Anterior cingulate cortex (tissue), 58 donors: ENCODE measurements at places on chromosomes 12 and 14.

- no peak for DNase-seq
Measured at GRCh38 chr14:85917716-85918115, 387.8 kb downstream of the FLRT2 start.

- no peak for DNase-seq
Measured at GRCh38 chr12:49335118-49335954, 1.7 kb downstream of the C1QL4 start.

- no peak for DNase-seq
Measured at GRCh38 chr12:121423682-121424623, 24.0 kb downstream of the RNF34 start.

DNA sequence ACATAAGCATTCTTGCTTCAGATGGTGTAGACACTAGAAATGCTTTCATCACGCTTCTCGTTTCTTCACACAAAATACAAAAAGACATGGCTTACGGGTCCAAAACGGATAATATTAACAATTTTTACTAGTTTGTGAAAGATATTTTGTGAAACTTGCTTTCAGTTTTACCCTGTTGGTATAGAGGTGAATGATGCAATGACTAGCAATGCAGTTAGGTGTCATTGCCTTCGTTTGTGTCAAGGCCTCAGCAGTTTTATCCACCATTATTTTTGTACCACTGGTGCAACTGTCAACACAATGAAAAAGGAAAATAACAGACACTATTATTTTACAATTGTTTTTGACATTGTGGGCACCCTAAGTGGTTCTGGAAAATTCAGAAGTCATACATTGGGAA lies 323.0 kb downstream of the FLRT2 start:
- DNase-seq, result no peak

GRCh38 chr14:92997343-92998061 lies 74.6 kb downstream of the CHGA start:
- DNase-seq, result no peak

DNA sequence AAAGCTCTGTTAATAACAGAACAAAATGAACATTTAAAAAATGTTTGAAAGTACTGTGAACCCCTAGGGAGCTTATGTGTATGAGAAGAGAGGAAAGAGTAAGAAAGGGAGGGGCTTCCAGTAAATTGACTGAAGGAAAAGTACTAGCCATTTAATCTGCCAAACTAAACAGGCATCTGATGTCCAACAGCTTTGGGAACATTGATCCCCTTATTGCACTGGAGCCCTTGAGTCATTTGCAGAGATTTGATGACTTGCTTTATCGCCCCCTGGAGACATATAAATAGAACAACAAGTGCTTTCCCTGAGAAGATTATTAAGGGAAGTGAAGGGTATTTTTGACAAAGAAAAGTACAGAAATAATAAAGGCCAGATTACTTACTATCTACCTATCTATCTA lies 319.3 kb upstream of the NOVA1 start:
- DNase-seq, result no peak

DNA sequence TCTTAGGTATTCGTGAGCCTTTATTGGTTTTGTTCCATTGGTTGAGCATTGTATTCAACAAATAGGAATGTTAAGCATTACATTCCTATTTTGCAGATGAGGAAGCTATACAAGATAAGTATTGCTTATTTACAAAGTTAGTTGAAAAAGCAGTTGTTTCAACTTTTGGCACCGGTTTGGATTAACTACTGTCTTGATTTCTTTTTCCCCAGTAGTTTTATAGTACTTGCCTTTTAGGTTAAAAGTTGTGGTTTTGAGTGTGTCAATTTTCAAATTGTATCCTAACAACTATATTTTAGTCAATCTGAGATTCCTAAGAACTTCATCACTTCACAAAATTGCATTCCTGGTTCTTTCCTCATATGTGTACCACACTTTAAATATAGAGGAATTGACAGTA lies 23.8 kb upstream of the MBIP start:
- no peak for DNase-seq

- DNase-seq, result no peak
Measured at GRCh38 chr14:100398044-100398443, 74.9 kb downstream of the SLC25A47 start.

DNA sequence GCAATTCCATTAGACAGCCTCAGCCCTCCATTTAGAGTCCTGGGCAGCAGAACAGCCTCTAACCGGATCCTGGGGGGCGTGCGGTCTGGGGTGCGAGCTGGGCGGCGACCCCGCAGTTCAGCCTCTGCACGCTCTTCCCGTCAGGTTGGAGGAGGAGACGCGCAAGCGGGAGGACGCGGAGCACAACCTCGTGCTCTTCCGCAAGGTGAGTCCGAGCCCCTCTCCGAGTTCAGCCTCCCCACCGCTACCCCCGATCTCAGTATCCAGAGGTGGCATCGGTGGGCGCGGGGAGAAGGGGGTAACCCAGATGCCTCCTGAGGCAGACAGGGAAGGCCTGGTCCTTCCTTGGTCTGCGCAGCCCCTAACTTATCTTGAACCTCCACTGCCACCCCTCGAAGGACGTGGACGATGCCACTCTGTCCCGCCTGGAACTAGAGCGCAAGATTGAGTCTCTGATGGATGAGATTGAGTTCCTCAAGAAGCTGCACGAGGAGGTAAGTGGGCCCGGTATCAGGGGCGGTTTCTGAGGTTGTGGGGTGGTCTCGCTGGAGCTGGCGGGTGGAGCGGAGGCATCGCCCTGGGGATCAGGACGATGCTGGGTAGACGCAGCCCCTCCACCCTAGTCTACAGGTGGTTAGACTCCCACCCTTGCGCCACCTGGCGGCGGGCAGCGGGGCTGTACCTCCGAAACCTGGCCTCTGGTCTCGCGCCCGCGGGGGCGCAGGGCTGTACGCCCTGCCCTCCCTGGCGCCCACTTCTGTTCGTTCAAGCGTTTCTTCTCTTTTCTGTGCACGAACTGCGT lies 1.3 kb downstream of the PRPH start:
- no peak for DNase-seq

GRCh38 chr12:114512351-114512750 lies 106.4 kb upstream of the TBX5 start:
- DNase-seq, result no peak

DNA sequence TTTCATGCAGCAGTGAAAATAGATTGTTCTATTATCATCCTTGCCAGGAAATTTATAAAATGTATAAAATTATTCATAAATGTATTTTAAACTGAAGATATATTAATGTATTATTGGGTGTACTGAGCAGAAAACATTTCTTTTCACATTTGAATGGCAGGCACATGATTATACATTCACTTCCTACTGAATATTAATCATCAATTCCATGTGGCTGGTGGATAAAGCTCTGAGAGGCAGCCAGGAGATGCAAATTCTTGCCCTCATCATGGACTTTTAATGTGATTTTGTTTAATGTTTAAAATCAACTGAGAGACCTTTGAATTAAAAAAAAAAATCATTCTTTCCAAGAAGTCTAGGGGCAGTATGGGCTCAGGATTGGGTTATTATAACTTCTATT lies 40.8 kb downstream of the ANO6 start:
- no peak for DNase-seq

GRCh38 chr14:69620211-69620611 lies 8.8 kb downstream of the SUSD6 start:
- DNase-seq, result no peak

- no peak for DNase-seq
Measured at GRCh38 chr12:113364698-113365097, 6.3 kb downstream of the PLBD2 start.

DNA sequence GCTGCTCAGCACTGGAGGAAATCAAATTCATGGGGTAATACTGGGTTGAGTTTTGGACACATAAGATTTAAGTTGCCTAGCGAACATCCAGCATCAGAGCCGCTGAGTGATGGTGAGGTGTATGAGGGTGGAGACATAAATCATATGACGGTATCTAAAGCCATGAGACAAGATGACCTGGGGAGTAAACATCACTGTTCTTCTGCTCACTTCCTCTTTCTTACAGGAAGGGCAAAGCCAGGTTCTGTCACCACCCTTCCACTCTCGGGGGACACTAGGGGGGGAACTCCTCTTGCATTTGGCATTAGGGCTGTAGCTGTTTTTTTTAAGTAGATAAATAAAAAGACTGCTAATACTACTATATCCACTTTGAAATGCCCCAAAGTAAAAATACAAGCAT lies 24.0 kb downstream of the PRDM4 start:
- no peak for DNase-seq

DNA sequence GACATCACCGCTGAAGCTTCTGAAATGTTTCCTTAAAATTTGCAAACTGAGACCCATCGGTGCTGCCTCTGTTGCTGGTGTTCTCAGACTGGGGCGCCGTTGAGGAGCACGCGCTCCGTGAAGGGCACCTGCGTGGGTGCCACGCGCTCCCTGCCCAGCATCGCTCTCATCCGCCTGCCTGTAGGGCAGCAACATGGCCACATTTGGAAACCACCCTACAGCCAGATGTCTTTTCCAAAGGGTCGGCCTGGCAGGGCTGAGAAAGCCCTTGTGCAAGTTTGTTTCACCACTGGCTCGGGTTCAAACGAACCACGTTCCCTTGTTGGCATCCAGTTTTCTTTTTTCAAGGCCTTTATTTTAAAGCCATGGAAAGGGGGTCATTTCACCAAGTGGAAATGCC lies 13.9 kb downstream of the ADGRD1 start:
- no peak for DNase-seq

DNA sequence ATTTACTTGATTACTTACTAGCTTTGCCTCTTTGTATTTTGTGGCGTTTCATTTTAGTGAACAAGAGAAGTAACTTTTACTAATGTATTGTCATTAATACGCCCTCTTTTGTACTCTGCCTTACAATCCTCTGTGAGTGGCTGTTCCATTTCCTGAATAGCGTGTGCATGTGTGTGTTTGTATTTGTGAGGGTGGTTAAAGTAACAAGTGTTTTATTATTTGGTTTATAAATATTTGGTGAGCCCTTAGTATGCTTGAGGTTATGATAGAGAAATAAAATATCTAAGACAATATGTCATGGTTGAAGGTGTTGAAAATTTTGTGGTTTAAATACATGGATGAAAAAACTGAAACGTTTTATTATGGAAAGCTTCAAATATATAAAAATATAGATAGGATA lies 71.7 kb upstream of the REP15 start:
- DNase-seq, result no peak

DNA sequence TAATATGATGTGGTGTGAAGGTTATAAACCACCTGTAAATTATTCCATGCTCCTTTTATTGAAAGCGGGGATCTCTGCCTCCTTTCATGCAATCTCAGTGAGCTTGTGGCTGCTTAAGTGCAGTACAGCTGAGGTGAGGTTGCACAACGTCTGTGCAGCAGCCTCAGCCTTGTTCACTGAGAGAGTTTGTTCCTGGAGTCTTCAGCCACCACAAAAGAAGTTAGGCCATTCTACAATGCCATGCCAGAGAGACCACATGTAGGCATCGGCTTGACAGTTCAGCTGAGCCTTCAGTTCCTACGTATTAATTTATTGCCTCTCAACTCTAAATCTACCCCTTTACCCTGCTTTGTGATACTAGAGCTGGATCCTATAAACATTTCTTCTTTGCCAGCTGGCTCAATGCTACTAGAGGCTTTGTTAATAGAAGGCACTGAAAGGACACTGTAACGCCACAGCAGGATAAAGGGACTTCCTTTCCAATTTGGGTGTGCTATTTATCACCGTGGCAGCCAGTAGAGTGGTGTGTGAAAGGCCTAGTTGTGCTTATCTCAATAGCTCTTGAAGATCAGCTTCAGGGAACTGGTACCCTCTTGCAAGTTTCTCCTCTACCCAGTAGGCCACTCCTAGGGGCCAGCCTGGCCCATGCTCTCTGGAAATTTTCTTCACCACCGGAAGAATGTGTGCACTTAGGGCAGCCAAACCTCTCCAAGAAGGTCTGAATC lies 337.7 kb downstream of the IPO8 start:
- DNase-seq, result no peak

DNA sequence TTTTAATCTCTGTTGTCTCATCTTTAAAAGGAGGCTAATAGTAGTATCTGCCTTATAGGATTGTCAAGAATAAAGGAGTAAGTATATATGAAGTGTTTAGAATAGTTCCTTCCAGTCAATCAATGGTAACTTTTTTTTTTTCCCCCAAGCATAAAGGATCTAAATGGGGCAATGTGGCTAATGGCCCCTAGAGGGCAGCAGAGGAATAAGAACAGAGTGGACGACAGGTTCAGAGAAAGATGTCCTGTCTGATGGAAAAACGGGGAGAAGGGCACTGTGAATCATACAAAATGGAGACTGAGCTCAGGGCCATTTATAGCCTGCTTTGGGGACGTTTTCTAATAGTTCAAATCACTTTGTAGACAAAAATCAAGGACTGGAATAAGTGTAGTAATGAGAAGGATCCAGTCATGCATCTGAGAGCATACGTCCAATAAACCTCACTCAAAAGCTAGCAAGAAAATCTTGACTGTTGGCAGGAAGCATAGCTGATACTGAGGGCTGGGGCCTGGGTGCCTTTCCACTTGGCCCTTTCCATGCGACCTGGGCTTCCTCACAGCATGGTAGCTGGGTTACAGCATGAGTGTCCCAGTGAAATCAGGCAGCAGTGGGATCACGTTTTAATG lies 51.3 kb downstream of the IFNG-AS1 start:
- no peak for DNase-seq

GRCh38 chr12:10392394-10392930 lies 2.6 kb upstream of the KLRK1 start:
- DNase-seq, result no peak

DNA sequence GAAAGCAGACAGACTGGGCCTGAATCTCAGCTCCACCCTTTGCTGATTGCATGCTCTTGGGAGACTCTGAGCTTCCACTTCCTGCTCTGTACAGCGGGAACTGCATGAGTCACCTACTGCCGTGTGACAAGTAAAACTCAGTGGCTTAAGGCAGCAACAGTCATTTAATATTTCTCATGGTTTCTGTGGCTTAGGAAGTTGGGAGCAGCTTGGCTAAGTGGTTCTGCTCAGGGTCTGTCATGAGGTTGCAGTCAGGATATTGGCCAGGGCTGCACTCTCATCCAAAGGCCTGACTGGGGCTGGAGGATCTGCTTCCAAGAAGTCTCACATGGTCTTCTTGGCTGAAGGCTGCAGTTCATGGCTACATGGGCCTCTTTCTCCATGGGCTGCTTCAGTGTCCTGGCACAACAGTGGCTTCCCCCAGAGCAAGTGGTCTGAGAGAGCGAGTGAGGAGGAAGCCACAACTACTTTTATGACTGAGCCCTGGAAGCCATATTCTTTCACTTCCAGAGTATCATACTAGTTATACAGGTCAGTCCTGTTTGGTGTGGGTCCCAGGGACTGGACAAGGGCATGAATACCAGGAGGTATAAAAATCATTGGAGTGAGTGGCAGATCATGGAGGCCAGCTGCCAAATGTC lies 49.7 kb downstream of the FAM222A start:
- no peak for DNase-seq

DNA sequence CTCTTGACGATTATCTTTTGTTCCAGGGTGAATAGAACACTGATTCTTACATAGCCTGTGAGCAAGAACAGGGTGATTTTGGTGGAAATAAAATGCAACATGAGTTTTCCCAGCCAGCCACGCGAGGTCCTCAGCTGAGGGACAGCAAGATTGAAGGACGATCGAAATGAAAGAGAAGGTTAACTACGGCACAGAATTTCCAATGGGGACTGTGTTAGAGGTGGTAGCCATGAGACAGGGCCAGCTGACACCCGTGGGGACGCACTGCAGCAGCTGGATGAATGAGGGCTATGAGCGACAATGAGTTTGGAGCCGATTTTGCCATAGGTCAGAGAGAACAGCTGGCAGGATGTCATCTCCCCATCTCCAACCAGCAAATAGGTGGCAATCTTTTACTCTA lies 243.4 kb upstream of the PELI2 start:
- no peak for DNase-seq
